ENCODE measurements at places on chromosomes 6 and 20. TPM values are rescaled to one million over a fixed set of nuclear protein-coding genes. Genes with fewer than 3 reads are reported as not detected.

Gene JPH2
- 117 TPM for total RNA-seq

Gene PFDN4
- 25.1 TPM for total RNA-seq

Gene MTFR2
- 1.2 TPM for total RNA-seq

Gene COL21A1
- total RNA-seq: 20.3 TPM

Gene KHDRBS2
- total RNA-seq: 0.14 TPM

Gene NKX2-4
- total RNA-seq: not detected

Gene BTNL2
- not detected for total RNA-seq

Gene C6orf163
- total RNA-seq: 2.1 TPM

Gene SLC17A1
- total RNA-seq: not detected

Gene SLC17A3
- not detected for total RNA-seq

Gene SPO11
- total RNA-seq: not detected

Gene HMGCLL1
- 2.9 TPM for total RNA-seq

- no peak for DNase-seq
These were observed 48.3 kb upstream of the FANCE start for GRCh38 chr6:35403544-35404442.

GRCh38 chr6:35471836-35472345 is 3.7 kb downstream of the RPL10A start:
- no peak for DNase-seq

- no peak for DNase-seq
These were observed 21.2 kb upstream of the HLA-DQA1 start for GRCh38 chr6:32615885-32616532.

DNA sequence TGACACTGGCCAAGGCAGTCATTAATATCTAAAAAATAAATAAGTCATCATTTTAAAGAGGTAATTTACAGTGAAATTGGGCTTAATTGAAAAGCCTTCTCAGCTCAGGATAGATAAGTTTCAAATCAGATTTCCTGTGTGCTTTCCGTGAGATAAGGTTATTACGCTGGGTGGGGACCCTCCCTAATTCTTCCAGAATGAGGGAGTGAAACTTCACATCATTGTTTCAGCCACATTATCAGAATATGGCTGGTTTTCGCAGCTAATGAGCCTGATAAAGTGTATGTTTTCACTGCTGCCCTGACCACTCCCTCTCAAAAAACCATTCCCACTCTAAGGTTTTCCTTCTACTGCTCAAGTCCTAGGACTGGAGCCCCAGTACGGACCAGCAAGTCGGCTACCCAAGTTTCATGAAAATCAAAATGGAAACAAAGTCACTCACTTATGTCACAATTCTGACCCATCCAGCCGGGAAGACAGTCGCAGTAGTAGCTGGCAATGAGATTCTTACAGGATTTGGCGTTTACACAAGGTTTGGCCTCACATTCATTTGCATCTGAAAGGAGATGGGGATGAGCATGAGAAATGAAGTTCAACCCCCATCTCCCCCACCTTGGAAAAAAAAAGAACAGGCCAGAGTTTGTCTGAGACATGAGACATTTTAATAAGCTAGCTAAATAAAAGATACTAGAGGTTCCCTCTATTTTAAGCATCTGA is 24.6 kb downstream of the JAG1 start:
- DNase-seq: no peak

GRCh38 chr6:157068691-157069324 is 254.5 kb downstream of the TMEM242 start:
- no peak for DNase-seq

DNA sequence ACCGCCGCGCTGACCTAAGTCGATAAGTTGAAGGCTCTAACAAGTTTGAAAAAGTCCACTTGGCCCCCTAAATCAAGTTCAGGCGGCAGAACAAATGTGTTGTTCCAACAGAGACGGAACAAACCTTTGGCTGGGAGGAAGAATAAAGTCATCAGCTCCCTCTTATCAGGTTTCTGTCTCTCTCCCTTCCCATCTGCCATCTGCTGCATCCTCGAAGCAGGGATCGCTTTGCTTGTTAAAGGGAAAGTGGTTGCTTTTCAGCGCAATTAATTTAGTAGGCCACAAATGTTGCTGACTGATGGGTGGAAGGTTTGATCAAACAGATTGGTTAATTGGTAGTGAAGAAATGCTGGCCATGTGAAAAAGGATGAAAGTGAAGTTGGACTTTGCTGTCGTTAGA is 64.3 kb downstream of the CDH4 start:
- DNase-seq: no peak

- peak; percentile 75 for DNase-seq
These were observed 903 bp downstream of the CNKSR3 start for GRCh38 chr6:154509421-154510143.

DNA sequence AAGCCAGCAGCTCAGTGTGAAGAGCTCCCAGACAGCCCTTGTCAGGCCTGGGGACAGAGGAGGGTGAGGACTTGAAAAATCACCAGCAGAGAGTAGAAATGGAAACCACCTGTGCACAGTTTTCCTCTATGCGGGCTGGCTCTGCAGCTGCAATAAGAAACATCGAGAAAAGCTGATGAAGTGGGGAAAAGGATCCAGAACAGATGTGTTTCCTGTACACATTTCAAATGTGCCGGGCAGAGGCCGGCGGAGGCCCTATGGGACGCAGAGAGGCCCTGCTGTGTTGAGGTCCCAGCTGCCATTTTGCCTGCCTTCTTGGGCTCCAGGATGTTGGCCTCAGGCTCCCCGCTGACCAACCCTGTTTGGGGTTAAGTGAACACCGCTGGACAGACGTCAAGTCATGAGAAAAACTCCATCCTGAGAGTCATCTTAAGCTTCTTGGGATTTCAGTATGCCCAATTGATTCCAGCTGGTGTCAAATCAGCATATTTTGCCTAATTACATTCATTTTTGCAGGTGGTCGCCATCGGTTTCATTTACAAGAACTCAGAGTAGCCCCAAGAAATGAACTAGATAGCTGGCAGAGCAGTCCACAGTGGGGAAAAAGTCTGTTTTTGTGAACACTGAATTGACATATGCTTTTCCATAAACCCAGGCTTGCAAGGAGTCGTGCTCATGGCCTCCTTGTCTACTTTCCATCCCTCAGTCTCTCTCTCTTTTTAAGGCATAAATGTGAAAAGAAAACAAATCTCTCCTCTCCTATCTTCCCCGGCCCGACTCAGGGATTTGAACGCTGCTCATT is 150.4 kb upstream of the PHACTR3 start:
- no peak for DNase-seq

- DNase-seq: no peak
These were observed 8.2 kb upstream of the BPIFB4 start for GRCh38 chr20:33071198-33071597.

DNA sequence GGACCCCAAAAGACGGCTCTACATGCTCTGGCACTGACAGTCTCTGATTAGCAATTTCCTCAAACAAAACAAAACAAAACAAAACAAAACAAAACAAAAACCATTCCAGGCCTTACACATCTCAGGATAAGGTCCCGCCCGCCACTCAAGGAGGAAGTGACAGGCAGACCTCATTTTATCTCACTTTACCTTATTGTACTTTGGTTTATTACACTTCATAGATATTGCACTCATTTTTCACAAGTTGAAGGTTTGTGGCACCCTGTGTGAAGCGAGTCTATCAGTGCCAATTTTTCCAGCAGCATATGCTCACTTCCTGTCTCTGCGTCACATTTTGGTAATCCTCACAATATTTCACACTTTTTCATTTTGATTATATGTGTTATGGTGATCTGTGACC is 15.2 kb downstream of the ZBP1 start:
- no peak for DNase-seq

DNA sequence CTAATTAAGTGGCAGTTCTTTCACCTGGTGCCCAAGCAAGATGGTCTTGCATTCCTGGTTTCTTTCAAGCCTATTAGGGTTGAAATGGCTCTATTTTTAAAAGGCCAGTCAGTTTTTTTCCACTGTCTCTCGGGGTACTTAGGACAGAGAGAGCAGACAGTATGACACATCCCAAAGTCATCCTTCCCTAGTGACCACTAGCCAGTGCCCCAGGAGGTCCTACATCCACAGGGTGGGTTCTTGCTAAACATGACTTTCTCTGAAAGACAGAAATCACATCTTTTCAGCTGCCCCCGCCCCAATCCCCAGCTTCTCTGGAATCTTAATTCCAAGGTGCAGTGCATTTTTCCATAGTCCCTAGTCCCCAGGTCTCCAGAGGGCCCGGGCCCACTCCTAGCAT is 192.4 kb downstream of the SLC24A3 start:
- no peak for DNase-seq

- DNase-seq: peak; percentile 67
These were observed 1.5 kb upstream of the TUBB2B start for GRCh38 chr6:3228771-3229565.

GRCh38 chr6:28980852-28981430 is 24.2 kb downstream of the ZNF311 start:
- DNase-seq: peak; percentile 70

DNA sequence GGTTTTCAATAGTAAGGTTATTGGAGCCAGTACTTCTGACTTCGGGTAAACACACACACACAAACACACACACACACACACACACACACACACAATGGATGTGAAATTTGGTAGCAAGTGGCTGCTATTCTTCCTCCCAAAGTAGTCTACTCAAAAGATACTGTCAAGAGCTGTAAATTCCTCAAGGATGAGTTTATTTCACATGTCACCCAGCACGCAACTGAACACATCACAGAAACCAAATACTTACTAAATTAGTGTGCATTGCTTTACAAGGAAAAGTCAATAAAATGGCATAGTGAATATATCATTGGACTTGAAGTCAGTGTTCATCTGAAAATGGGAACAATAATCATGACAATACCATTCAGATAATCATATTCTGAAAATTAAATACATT is 32.9 kb downstream of the MMUT start:
- no peak for DNase-seq

GRCh38 chr6:133512410-133513016 is 271.4 kb downstream of the EYA4 start:
- DNase-seq: peak; percentile 60

- peak; percentile 89 for DNase-seq
These were observed 94.0 kb downstream of the CD83 start for GRCh38 chr6:14211562-14211942.

DNA sequence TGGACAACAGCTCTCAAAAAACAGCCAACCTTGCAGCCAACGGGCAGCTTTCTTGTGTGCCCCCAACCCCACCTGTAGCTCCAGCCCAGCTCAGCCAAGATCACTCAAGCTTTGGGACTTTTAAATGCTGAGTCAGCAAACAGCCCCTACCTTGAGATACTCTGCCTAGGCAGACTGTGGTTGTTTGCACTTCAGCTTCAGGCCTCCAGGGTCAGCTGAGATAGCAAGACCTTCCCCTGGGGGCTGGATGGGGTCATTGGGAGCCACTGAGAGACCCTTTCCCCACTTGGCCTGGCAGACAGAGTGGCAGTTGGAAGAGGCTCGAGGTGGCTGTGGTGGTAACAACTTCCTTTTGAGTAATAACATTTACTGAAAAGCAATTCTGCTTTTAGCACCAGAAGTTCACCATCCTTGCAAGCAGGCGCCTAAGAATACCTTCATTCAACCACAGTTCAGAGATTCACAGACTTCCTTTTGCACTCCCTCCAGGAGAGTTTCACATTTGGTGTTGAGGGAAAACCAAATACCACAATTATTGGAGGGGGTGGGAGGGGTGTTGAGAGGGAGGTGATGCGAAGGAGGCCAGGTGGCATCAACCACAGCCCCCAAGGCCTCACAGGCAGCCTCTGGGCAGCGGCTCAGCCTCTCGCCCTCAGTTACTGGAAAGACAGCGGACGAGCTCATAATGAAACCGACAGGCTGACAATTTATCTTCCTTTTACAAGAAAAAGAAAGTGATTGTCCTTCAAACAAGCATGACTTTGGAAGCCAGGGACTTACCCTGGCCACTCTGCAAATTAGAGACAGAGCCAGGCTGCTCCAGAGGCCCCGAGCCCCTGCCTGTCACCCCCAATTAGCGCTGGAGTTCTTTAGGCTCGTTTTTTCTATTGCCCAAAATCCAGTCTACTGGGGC is 148.1 kb downstream of the CEBPB start:
- DNase-seq: no peak

- DNase-seq: peak; percentile 78
These were observed 113.9 kb upstream of the NAA20 start for GRCh38 chr20:19903168-19903811.

- no peak for DNase-seq
These were observed 156.8 kb upstream of the PLCB4 start for GRCh38 chr20:8912096-8912495.

DNA sequence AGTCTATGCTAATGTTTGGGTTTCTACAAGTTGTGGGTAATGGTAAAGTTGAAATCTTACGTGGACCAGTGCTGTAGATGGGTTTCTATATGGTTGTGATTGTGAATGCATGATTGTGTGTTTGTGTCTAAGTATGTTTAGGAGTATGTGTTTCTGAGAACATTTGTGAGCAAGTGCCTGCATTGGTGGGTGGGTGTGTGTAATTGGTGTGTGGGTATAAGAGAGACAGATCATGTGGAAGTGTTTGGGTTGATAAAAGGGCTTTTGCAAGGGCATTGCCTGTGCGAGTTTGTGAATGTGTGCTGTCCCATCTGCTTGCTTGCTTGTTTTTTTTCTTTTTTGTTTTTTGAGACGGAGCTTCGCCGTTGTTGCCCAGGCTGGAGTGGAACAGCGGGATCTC is 25.8 kb upstream of the ID1 start:
- DNase-seq: no peak

GRCh38 chr20:1212607-1213396 is 9.5 kb downstream of the C20orf202 start:
- peak; percentile 84 for DNase-seq

- DNase-seq: no peak
These were observed 171.7 kb downstream of the HIVEP2 start for GRCh38 chr6:142773324-142773723.

- DNase-seq: no peak
These were observed 213.0 kb upstream of the DTNBP1 start for GRCh38 chr6:15875797-15876196.

DNA sequence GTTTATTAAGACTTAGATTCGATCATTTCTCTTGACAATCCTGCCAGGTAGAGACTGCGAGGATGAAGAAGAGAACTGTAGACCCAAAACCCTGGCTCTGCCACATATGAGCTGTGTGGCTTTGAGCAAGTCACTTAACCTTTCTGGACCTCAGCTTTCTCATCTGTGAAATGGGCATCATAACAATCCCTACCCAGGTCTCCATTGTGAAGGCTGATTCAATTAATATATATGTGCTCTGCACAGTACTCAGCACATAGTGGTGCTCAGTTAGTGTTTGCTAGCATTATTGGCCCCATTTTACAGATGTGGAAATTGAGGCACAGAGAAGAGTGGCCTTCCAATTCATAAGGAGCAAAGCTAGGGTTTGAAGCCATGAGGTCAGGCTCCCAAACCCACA is 7.9 kb downstream of the XKR7 start:
- DNase-seq: no peak

DNA sequence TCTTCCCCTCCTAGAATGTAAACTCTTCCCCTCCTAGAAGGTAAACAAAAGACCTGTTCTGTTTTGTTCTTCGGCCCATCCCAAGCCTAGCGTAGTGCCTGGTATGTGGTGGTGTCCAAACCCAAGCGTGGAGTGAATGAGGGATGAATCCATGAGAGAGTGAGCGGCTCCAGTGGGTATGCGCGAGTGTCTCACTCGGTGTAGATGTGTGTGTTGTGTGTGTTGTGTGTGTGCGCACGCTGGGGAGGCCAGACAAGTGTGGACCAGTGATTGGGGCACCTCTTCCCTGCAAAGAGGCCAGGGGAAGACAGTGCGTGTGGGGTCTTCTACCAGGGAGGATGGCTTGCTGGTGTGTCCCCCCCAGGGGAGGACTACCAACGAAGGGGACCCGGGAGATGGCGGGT is 392 bp upstream of the SLC2A10 start:
- no peak for DNase-seq

Data from right cardiac atrium (tissue), 5 donors.